ENCODE measurements at places on chromosomes 13 and 19.

DNA sequence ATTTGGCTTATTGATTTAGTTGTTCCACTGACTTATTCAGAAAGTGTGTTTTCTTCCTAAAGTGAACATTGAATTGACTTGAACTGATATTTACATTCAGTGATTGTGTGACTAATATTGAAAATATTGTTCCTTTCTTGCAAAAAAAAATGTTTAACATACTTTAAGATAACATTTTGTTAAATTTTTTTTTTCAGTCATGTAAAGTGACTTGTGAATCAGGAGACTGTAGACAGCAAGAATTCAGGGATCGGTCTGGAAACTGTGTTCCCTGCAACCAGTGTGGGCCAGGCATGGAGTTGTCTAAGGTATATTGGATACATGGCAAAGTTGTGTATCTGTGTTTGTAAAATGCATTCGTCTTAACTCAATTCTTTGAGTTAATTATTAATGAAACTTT lies 22.9 kb downstream of the TNFRSF19 start:
- no peak for DNase-seq

GRCh38 chr13:93080166-93080565 lies 146.4 kb upstream of the GPC6 start:
- DNase-seq = no peak

GRCh38 chr13:73603646-73604045 lies 530.6 kb downstream of the KLF12 start:
- DNase-seq = no peak

GRCh38 chr13:40101708-40102359 lies 446.4 kb downstream of the COG6 start:
- DNase-seq = no peak

- no peak for DNase-seq
Measured at GRCh38 chr19:17626456-17627015, 61.6 kb downstream of the UNC13A start.
